ENCODE measurements at places on chromosomes 13 and 19.

- DNase-seq, result peak; percentile 59
Measured at GRCh38 chr19:11339254-11340098, at the start of gene RAB3D. TSS of gene RAB3D (minus strand) at chr19:11339657. CDS start at chr19:11337399, 2,258 bp downstream.

GRCh38 chr19:17565611-17566010, 10.2 kb downstream of the COLGALT1 start:
- no peak for DNase-seq

DNA sequence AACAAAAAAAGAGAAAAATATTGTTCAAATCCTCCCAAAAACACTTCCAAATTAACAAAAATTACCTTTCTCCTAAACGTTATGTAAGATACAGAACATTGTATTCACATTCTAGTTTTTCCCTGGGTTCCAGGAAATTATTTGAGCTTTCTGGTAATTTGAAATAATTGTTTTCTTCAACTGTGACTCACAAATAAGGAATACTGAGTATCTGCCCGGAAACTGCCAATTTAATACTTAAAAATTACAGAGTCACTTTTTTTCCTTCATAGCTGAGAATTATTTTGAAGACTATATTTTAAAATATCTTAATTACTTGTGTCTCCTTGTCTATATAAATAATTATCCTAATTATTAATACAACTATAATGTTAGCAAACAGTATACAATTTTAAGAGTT, 709.0 kb upstream of the ARGLU1 start:
- no peak for DNase-seq

GRCh38 chr13:30920162-30920909, 12.1 kb upstream of the TEX26 start:
- DNase-seq, result no peak

DNA sequence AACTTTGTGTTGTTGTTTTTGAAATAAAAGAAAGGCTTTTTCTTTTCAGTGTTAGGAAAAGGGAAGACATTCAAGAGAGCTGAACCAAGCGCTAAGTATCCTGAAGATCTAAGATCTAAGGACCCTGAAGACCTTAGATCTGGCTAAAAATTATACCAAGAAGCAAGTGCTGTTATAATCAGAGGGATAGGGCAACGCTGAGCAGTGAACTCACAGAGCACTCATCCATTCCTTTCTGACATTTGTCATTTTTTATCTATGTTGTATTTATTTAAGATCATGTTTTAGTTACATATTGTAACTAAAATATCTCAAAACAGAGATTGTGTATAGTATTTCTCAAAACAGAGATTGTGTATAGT, 60.5 kb upstream of the FAM216B start:
- DNase-seq, result no peak

GRCh38 chr19:38233740-38234251, 9.8 kb upstream of the DPF1 start:
- peak; percentile 72 for DNase-seq

GRCh38 chr19:13401388-13401787, 104.9 kb downstream of the CACNA1A start:
- no peak for DNase-seq

DNA sequence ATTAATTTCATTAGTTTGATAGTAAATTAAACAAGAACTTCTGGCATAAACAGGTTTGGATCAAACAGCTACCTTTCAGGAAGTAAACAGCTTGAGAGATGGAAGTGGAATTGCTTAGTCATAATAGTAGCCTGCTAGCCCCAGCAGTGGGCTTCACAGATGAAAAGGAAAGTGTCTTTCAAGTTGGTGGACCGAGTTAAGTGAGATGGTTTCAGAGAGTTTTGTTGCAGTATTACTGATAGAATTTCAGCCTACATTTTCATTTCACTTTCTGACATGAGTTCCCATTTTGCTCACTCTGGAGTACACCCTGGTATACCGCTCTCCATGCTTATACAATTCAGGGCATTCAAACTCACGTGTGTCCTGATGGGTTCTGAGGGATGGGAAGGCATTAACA, 2.0 kb upstream of the PTOV1 start:
- DNase-seq, result no peak

- DNase-seq, result no peak
Measured at GRCh38 chr13:101917833-101918661, 465.6 kb downstream of the ITGBL1 start.

GRCh38 chr13:46210362-46211083, 1.2 kb upstream of the LRRC63 start:
- DNase-seq, result no peak

- DNase-seq, result no peak
Measured at GRCh38 chr13:49454388-49455006, 10.4 kb downstream of the SETDB2 start.

DNA sequence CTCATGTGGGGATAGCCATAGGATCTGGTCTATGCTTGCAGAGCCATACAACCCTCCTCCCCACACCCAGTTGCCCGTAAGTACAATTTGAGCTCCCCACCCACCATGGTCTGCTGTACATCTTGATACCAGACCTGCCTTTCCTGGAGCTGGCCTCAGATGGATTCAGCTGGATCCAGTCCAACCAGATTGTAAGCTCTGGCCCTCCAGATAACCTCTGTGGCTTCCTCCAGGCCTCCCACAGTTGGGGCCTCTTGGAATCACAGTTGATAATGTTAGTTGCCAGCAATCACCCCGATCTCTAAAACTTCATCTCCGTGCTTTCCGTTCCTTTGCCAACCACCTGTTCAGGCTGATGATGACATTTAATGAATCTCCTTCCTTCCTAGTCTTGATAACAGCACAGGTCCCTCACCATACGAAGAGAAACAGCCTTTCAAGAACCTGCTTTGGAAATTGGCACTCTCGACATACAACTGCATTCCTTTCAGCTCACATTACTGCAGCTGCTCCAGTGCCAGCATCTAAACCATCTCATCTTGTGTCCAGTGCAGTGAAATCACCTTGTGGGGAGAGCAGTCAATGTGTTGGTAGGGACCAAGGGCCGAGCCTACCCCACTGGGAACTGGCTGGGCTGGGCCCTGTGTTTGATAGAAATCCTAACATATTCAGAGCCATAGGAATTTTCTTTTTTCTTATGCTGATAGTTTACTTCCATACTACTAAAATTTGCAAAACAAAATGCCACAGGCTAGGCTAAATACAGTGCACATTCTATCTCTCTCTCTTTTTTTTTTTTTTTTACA, 15.1 kb upstream of the FOXO1 start:
- DNase-seq, result no peak

DNA sequence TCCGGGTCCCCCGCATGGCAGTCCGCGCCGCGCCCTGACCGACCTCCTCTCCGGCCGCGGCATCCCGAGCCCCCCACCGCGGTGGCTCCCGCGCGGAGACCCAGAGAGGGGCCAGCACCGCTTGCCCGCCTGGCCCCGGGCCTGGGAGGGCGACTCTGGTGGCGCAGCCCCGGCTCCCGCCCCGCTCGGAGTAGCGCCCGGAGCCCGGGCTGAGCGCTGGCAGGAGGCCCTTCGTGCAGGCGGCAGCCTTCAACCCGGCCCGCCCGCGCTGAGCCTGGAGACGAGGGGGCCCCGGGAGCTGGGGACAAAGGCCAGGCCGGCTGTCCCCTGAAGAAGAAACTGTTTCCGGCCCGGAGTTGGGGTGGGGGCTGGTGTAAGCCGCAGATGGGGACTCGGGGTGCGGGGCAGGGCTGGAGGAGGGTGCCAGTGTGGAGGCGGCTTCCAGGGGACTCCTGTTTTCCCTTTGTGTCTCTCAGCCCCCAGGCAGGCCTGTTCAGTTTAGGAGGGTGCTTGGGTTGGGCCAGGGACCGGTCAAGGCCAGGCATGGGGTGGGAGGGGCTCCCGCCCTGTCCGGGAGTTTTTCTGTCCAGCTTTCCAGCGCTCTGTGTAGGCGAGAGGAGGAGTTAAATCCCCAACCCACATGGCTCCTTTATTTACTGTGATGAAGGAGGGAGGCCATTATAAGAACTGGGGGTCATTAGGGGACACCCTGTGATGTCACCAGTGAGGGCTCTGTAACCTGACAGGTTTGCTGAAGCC, 935 bp downstream of the LRP3 start:
- DNase-seq, result no peak

DNA sequence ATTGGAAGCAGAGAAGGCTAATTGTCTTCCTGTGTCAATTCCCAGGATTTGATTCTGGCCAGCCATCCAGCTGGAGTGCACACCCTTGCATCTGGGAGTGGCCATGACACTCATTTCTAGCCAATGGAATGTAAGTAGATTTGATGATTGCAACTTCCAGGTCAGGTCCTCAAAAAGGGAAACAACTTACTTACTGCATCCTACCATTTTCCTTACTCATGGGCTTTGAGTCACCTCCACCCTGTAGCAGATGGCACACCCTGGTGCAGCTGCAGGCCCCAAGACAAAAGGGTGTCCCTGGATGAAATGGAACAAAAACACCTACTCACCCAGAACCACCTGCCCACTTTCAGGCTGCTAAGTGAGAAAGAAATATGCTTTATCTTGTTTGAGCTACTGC, 27.3 kb upstream of the MPHOSPH8 start:
- no peak for DNase-seq

- DNase-seq, result no peak
Measured at GRCh38 chr13:98228661-98229341, 51.7 kb upstream of the RNF113B start.

DNA sequence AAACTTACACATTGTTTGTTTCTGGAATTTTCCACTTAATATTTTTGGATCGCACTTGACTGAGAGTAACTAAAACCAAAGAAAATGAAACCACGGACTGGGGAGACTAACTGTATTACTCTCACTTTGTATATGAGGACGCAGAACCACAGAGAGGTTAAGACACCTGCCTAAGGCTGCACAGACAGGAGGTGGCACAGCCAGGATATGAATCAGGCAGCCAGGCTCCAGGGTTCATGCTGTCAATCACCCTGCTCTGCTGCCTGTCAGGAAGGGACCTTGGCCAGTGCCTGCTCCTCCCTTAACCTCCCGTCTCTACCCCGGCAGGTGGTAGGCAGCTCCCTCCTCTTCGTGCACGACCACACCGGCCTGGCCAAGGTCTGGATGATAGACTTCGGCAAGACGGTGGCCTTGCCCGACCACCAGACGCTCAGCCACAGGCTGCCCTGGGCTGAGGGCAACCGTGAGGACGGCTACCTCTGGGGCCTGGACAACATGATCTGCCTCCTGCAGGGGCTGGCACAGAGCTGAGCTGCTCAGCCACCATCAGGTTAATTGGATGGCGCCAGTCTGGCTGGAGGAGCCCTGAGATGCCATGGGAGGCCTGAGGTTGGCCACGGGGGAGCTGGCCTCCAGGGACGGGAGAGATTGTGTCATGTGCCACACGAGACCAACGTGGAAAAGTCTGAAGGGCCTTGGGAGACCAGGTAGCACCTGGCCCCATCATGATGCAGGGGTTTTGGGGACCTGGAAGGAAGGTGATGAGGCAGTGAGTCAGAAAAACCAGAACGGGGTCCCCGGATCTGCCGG, 11.0 kb downstream of the ACTMAP start:
- DNase-seq, result no peak

DNA sequence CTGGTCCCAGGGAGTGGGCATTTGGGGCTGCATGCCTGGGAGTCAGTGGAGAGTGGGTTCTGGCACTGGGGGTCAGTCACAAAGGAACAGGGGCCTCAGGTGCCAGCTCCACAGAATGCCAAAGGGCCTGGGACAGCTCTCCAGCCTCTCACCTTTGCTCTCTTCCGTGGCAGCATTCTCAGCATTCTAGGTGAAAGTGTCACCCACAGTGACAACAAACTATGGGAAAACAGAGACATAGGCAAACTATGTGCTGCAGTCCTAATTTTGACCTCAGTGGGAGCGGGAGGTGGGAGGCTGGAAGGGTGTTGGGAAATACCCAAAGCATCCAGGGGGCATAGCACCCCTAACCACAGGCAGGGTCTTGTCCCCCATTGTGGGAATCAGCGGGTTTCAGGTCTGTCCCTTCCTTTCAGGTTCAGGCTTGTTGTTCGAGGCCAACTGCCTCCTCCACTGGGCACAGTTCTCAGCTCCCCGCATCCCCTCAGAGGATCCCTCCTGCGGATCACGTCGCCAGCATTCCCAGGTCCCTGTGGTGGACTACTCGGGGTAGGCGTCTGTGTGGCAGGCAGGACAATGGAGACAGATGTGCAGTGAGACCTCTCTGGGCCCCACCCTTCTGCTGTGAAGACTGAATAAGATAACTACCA, 52.4 kb downstream of the TSHZ3 start:
- DNase-seq, result no peak

- no peak for DNase-seq
Measured at GRCh38 chr13:109939180-109939579, 152.8 kb upstream of the IRS2 start.

DNA sequence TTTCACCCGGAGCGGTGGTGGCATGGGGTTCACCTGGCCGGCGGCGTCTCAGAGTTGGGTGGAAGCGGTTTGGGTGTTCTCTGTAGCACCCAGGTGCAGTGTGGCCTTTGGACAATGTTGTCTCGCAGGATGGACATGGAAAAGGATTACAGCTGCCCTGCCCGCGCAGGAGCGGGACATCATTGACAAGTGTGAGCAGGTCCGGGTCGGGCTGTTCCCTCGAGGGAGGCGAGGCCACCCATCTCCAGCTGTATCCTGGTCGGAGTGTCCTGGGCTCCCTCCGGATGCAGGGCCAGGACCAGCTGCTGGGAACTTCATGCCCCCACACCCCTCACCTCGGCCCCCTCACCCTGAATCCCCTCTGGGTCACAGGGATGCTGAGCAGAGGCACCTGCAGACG, 7.8 kb upstream of the ZNF14 start:
- DNase-seq, result no peak

DNA sequence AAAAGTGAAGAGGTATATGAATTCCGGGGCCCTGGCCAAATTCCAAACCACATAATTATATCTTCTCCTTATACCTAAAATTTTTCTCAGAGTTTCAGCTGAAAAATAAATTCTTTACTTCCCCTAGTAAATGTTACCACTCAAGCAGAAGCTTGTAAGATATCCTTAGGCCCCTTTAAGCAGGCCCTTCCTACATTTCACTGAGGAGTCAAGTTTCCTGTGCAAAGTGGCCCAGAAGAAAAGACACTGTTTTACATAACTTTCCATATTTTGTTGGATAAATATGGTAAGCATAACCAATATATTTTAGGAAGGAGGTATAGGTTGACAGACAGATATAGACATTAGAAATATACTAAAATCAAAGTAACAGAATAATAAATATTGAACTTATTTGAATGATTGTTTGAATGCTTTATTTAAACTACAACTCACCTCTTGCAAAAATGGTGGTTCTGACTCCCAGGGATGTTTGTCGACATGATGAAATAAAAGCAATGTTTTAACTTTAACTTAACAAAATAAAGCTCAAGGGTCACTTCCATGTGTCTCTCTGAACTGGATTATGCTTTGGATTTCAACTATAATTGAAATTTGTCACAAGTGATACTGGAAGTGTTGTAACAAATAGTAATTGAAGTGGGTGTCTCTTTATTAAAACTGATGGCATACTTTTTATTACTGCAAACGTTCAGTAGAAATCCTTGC, 141.2 kb downstream of the SPRY2 start:
- DNase-seq, result no peak

- no peak for DNase-seq
Measured at GRCh38 chr13:98738213-98738612, 14.3 kb downstream of the SLC15A1 start.
